NCI-H187 (cell line): ENCODE measurements at places on chromosomes 2 and 18.

- no peak for DNase-seq
These were observed 79.8 kb upstream of the FZD7 start for GRCh38 chr2:201953880-201954279.

GRCh38 chr2:218888341-218888740, 7.7 kb downstream of the WNT10A start:
- DNase-seq: no peak

GRCh38 chr2:169485650-169486138, 6.4 kb downstream of the BBS5 start:
- DNase-seq: no peak

- no peak for DNase-seq
These were observed 55.0 kb downstream of the ODC1 start for GRCh38 chr2:10392951-10393639.

DNA sequence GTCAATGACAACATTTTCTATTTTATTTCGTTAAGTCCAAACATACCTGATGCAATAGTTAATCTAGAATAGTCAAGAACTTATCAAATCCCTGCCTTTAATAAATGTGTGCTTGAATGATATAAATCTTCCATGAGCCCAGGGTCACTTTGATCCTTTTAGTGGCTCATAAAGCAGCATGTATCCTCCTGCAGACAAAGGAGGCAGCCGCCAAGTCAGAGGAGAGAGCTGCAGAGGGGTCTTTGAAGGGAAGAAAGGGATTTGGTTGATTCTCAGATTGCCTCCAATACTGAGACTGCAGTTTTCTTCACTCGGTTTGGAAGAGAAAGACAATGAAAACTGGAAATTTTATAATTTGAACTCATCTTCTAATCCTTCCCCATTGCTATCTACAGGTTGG, 378.4 kb upstream of the PIK3C3 start:
- no peak for DNase-seq

GRCh38 chr2:98768384-98769113, 37.6 kb upstream of the MGAT4A start:
- DNase-seq: no peak

- DNase-seq: peak; percentile 7
These were observed 427.1 kb upstream of the CNTNAP5 start for GRCh38 chr2:123597988-123598387.
